ENCODE measurements at places on chromosomes 5 and 9.

GRCh38 chr5:9955586-9955985, 294.1 kb downstream of the ATPSCKMT start:
- no peak for DNase-seq

DNA sequence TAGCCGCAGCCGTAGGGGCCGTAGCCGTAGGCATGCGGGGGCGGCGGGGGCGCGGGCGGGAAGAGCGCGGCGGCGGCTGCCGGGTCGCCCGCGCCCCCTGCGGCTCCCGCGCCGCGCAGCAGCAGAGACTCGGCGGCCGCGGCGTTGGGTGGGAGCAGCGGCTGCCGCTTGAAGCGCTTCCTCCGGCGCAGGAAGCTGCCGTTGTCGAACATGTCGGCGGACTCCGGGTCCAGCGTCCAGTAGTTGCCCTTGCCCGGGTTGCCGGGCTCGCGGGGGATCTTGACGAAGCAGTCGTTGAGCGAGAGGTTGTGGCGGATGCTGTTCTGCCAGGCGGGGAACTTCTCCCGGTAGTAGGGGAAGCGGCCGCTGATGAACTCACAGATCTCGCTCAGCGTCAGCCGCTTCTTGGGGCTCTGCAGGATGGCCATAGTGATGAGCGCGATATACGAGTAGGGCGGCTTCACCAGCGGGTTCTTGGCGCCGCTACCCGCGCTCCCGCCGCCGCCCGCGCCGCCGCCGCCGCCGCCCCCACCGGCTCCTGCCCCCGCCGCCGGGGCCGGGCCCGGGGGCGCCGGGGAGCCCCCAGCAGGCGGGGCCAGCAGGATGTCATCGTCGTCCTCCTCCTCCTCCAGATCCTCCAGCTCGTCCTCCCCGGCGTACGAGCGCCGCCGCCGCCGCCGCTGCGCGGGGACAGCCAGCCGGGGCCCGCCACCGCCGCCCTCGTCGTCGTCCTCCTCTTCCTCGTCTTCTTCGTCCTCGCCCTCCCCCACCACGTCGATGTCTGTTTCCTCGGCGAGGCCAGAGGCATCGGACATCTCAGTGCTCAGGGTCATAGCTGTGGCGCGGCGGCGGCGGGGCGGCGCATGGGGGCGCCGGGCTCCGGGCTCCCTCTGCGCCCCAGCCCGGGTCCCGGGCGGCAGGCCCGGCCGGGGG, 781 bp downstream of the FOXD1 start:
- DNase-seq, result no peak

DNA sequence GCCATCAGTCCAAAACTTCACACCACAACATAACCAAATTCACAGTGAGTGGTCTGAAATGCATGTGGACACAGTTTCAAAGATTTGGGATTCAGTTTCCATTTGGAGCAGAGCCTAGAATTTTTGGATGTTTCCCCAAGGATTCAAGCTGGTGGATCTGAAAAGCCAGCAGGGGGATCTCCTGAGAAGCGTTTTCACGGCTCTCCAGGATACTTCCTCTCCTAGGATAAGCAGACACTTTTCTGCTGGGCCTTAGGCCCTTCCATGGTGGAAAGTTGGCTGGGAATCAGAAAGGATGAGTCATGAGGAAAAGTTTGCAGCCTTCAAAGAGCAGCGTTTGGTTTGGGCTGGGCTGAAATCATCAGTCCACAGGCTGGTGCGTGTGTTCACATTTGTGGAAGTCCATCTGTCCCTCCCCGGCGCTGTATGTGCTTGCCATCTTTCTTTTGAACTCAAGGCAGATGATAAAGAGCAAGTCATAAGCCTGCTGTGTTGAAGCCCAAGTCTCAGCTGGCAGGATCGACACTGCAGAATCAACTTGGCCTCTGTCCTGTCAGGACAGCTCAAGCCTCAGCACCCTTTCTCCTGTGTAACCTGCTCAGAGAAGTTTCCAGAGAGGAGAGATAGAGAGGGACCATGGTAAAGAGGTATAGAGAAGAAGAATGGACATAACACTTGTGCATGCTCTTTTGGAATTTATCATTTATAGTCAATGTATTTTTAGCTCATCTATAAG, 152.6 kb upstream of the MSX2 start:
- peak; percentile 16 for DNase-seq

DNA sequence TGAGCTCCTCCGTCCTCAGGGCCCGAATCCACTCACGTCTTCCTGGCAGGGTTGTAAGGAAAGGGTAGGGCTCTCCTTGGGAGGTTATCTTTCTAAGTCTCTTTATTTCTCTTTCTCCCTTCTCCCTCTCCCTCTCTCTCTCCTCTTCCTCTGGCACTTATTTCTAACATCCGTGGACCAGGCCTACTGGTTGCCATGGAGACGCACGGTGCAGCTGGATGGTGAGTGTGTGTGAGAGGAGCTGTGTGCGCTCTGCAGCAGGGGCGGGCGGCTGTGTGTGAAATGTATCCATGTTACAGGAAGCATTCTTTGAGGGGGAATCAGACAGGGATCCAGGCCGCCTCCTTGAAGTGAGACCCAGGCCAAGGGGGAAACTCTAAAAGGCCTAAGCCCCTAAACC, 32.2 kb downstream of the PCDH1 start:
- no peak for DNase-seq

GRCh38 chr5:18792145-18792544, 1157.9 kb downstream of the TAF11L14 start:
- no peak for DNase-seq

Measured in left colon (tissue), 2 donors.